ENCODE measurements at places on chromosomes 13 and 19.

- DNase-seq, result no peak
Measured at GRCh38 chr19:56083668-56084067, 37.4 kb downstream of the ZNF787 start.

GRCh38 chr19:29285187-29285687 is 72.3 kb upstream of the UQCRFS1 start:
- no peak for DNase-seq

GRCh38 chr13:44224450-44225149 is 149.0 kb upstream of the SERP2 start:
- no peak for DNase-seq

GRCh38 chr13:54845351-54845965 is 1816.8 kb downstream of the OLFM4 start:
- no peak for DNase-seq

- DNase-seq, result no peak
Measured at GRCh38 chr13:106561551-106562170, 6.3 kb downstream of the ARGLU1 start.

DNA sequence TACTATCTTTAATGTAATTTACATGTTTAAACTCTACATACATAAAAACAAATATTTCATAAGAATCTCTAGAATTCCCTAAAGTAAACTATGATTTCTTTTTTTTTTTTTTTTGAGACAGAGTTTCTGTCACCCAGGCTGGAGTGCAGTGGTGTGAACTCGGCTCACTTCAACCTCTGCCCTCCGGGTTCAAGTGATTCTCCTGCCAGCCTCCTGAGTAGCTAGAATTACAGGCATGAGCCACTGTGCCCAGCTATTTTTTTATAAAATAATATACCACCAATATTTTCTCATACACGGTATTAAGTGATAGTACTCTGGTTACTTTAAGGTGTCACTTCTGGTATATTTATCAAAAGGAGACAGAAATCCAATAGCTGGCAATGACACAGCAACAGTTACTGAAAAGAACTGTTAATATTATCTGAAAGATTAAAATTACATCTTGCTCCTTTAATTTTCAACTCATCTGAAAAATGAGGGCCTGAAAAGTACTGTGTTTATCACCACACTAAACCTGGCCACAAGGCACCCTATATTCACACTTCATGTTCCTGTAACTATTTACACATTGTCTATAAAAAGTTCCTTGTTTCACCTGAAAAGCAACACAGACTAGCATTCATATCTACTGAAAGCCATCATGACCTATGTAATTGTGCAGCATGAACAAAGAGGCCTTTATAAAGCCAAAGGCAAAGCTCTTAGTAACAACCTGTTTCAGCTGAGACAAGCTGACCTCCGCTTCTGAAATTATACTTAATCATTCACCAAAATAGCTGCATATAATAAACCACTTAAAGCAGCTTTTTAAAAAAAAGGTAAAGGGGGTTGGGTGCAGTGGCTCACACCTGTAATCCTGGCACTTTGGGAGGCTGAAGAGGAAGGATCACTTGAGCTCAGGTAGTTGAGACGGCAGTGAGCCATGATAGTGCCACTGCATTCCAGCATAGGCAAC is 106.1 kb downstream of the SLC25A15 start:
- DNase-seq, result no peak

DNA sequence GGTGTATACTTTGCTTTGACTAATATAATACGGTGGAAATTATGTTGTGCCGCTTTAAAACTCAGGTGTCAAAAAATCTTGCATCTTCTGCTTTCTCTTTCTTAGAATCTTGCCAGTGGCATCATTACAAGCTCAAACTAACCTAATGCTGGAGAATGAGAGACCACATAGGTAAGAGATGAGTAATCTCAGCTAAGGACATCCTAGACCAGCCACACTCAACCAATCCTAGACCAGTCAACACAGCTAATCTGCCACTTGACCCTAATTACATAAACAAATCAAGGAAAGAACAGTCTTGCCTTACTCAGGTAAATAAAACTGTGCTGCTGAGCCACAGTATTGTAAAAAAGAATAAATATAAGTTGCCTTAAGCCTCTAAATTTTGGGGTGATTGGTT is 1323.9 kb upstream of the SPRY2 start:
- no peak for DNase-seq

DNA sequence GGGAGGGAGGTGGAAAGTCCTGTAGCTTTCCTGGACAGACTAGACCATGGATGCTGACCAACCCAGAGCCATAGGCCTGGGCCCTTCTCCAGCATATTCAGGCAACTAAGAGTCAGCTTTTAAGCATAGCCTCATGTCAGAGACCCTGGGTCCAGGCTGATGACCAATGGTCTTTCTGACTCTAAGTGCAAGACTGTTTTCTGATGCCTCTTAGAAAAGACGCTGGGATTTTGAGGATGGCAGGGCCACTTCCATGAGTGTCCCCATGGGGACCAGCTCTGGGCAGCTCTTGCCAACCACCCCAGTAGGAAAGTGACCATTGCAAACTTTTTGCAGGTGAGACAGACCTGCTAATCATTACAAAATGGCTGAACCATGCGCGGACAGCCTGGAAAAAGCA is 135.6 kb upstream of the KL start:
- DNase-seq, result no peak

- DNase-seq, result peak; percentile 24
Measured at GRCh38 chr13:81171065-81171647, 830.2 kb upstream of the SPRY2 start.

GRCh38 chr13:38042771-38043170 is 173.2 kb upstream of the TRPC4 start:
- DNase-seq, result peak; percentile 55

- DNase-seq, result peak; percentile 76
Measured at GRCh38 chr19:1250437-1251260, 2.3 kb downstream of the MIDN start.

- DNase-seq, result peak; percentile 79
Measured at GRCh38 chr19:8609279-8610040, 1.1 kb downstream of the ADAMTS10 start.

DNA sequence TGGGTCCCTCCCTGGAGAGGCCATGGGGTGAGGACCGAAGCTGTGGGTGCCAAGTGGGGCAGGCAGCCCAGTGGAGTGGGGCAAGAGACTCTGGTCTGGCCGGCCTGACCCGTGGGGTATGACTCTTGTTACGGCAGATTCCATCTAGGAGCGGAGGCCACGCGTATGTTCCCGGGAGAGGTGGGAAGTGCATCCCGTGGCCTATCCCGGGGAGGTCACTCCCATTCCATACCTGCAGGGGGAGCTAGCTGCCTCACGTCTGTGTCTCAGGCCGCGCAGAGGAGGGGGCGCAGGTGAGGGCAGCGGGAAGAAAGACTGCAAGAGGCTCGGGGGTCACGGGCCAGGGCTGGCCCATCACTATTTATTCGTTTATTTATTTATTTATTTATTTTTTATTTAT is 4.9 kb downstream of the CSNK1G2 start:
- DNase-seq, result peak; percentile 45

DNA sequence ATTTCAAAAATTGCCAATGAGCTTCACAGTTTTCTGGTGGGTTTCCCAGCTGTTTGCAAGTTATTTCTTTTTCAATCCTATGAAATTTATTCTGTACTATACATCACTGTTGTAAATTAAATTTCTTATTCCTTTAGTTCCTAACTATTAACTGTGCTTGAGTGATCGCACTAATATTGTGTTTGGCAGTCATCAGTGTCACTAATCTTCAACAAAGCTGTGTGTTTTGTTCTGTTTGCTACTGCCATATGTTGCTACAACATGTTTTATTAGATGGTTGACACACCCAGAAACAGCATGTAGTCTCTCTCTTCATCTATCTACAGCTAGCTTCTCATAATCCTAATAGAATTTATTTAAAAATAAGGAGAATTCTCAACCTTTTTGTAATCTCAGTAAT is 453.6 kb upstream of the PRR20A start:
- DNase-seq, result no peak

DNA sequence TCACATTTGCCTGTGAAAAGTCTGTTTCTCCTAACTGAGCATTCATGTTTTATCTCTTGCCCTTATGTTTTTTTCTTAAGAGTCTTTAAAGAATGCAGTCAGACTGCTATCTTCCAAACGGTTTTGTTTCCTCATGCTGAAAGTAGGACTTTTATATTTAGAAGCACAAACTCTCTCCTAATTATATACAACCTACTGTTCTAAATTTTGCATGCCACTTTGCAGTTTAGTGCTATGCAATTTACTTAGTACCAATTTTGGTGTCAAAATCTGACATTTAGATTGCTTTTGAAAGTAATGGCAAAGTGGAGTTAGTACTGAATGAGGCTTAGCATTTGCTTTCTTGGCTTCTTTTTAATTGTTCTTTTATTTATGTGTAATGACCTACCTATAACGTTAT is 55.1 kb upstream of the PCDH20 start:
- DNase-seq, result no peak

DNA sequence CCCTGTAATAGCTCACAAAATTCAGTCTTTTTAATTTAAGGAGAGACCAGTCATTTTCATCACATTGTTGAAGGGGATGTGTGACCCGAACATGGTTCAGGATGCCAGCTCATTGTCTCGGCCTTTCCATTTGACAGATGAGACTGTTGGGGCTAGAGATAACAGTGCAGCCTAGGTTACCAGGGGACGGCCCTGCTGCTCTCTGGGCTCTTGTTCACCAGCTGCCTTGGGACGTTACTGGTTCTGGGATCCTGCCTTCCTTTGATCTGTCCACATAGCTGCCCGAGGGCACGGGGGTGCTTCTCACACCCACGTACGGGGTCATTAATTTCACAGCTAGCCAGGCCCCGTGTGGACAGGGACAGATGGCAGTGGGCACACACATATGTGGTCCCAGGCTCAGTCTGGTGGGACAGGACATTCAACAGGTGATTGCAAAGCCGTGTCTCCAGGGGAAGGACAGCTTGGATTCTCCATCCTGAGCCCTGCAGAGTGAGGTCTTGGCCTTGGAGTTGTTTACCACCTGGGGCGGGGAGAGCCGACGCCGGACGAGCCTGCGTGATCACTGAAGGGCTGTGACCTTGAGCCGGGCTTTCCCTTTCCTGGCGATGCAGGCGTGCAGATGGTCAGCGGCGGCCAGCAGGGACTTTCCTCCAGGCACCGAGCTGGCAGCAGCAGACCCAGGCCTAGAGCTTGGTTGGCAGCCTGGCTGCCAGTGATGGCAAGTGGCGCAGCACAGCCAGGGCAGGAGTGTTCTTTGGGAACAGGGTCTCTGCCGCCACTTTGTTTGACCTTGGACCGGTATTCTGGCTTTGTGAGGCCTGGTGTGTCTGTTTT is 26.7 kb upstream of the NPAS1 start:
- DNase-seq, result no peak

DNA sequence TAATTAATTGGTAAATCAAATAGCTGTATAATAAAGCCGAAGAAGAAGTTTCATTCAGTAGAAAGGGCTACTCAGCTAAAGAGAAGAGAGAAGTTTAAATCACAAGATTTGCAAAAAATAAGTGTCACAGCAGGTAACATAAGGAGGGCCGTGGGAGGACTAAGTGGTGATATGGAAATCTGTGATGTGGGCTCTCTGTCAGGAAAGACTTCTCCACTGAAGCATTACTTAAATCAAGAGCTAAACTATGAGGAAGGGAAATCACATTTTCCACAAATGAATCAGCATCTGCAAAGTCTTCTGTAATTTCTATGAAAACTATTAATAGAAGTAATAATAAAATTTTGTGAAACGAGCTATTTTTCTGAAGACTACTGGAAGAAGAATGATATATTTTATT is 153.8 kb downstream of the PCDH9 start:
- no peak for DNase-seq

- DNase-seq, result no peak
Measured at GRCh38 chr19:16749326-16749725, 29.7 kb downstream of the NWD1 start.

DNA sequence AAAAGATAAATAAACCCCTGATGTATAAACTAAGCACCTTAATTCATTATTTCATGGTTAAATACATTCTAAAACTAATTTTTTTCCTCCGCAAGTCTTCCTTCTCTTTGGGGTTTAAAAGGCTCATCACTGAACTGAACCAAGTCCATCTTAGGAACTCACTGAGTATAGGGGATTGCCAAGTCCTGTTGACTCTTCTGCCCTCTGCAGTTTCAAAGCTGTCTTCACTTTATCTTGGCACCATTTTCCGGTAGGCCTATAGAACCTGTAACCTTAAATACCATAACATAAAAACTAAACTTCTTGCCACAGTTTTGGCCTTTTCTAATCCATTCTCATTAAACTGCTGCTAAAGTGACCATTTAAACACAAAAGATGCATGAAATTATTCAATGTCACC is 66.5 kb upstream of the USPL1 start:
- peak; percentile 58 for DNase-seq

DNA sequence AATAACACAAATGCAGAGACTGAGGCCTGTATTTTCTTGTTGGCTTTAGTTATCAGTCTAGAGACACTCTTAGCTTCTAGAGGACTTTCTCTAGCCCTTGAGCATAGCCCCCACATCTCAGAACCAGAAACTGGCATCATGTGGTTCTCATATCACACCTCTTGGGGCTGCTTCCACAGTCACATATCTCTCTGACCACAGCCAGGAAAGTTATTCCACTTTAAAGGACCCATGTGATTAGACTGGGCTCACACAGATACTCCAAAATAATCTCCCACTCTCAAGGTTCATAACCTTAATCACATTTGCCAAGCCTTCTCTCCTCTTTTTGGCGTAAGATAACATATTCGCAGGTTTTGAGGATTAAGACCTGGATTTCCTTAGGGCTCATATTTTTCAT is 846.9 kb upstream of the MIR17HG start:
- no peak for DNase-seq

DNA sequence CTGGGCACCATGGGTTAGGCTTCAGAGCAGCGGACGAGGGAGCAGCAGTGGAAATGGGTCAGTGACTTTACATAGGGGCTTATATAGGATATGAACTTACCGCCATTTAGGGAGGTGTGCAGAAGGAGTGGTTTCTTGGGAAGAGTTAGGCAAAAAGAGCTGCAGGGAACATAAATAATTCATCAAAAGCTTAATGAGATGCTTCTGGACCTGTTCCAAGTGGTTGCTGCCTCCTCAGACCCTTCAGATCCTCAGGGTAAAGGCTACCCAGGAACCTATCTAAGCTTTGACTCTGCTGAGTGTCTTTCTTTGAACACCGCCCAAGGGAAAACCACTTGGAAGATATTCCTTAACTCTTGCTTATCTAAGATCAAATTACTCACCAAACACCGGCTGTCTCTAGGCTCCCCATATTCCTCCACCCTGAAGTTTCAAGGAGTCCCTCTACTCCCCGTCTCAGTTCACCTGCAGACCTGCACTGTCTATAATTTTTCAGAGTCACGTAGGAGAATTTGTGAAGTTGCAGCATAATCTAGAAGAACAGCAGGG is at the start of gene IGFL4:
TSS of gene IGFL4 (minus strand) at position 51 of the 549 bp plus-strand sequence. CDS start at position 11, 40 bp downstream.
- DNase-seq, result no peak

All from GM23248 (cell line).